Activated CD4-positive, CD25-positive, alpha-beta regulatory T cell (primary cell): ENCODE measurements at places on chromosomes 4 and X.
A peak's percentile ranks its signal among the peaks of the same experiment; 100 is the strongest.

DNA sequence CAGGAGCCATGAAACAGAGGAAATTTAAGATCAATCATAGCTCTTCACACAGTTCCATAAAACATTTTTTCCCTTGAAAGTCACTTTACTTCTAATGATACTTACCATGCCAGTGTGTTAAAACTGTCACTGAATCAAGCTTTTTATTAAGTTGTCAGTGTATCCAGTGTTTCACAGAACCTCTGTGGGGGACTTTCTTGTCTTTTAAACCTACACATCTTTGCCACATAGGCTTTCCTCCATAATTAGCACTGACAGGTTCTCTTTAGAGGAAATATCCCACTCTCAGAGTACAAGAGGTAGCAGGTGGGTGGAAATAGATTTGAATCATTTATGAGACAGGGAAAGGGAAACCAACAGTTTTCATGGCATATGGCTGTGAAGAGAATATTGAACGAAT is 25.8 kb upstream of the DYNLT3 start:
- no peak for DNase-seq

GRCh38 chr4:11824566-11824965 is 395.9 kb upstream of the HS3ST1 start:
- no peak for DNase-seq

DNA sequence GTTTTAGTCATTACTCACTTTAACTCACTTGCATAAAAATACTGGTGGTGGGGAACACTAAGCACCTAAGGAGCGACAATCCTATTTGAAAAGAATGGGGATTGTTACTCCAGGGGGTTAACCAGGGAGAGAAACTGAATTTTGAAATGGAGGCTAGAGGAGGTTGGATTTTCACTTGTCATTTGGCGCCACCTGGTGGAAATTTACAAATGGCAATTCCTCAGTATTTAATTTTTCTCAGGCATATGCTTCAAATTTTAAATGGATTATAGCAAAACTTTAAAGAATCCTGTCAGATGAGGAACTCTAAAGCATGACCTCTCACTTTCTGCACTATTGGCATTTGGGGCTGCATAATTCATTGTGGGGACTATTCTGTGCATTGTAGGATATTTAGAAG is 2.7 kb upstream of the GEMIN8 start:
- peak; percentile 1 for DNase-seq

- DNase-seq, result no peak
These were observed 1049.2 kb upstream of the INTU start for GRCh38 chr4:126583509-126583908.

DNA sequence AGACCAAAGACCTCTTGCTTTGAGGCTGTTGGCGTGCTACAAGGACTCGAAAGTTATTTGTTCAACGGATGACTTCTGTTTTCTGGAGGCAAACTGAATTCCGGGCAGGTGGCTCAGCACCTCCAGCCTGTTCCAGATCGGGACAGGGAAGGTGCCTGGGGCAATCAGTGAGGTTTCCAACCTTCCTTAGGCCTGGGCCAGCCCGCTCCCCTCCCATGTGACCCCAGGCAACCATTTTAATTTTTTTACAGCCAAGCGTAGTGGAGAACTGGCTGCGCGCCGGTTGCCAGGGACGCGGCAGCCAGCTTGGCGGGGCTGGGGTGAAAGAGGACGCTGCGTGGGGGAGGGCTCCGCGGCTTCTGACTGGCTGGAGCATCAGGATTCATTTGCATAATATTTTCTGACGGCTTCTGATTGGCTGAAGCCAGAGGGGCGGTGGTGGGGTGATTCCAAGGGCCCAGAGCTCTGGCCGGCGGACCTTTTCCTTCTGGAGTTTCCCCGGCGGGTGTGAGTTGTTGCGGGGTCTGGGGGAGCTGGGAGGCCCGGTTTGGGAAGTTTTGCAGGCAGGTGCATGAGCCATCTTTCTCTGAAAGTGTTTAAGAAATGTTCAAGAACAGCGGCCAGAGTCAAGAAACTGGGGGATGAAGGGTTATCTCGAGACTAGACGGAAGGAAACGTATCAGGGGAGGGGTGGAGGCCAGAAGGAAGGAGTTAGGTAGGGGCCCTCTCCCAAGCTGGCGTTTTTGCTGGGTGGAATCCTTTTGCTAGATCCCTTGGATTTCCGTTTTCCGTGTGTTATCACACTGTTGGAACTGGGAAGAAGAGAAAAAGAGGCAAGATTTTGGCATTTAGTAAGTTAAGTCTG is at the start of gene MID1IP1:
TSS of gene MID1IP1 (plus strand) at position 479 of the 865 bp plus-strand sequence. CDS start 3,488 bp downstream, outside the sequence.
- DNase-seq, result peak; percentile 11

- no peak for DNase-seq
These were observed 168.8 kb upstream of the FAM47A start for GRCh38 chrX:34300871-34301270.

DNA sequence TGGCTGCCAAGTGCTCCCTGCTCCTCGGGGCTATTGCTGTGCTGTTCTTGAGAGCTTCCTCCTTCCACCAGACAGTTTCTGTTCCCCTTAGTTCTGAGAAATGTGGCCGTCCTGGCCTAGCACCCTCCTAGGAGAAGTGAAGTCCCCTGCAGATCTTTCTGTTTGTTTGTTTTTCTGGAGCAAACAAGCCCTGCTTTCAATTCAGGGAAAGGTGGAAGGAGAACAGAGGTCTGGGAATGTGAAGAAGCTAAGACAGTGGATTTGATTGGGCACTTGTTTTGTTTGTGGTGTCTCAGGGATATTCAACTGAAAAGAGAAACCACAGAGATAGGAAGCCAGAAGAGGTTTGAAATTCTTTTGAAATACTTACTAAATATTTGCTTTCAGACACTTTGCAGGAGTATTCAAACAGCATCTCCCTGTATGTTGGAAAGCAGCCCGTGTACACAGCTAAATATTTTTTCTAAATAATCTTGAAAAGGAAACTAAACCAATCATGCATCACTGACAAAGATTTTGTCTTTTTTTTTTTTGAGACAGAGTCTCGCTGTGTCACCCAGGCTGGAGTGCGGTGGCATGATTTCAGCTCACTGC is 36.5 kb upstream of the PPM1K start:
- DNase-seq, result no peak

DNA sequence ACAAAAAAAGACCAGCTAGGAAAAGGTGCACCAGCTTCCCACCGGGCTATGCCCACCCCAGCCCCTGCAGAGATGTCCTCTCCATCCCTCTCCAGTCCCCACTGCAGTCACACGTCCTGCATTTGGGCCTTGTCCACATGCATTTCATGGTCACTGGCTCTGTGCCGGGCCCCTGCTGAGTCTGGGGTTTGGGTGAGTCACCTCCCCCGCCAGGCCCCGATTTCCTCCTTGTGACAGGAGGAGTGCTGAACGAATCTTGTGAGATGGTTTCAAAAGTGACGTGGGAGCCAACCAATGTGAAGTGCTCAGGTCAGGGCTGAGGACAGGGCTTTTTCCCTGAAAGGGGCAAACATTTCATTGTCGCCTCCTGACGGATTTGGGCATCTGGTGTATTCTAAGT is 7.1 kb downstream of the CPZ start:
- DNase-seq, result no peak

DNA sequence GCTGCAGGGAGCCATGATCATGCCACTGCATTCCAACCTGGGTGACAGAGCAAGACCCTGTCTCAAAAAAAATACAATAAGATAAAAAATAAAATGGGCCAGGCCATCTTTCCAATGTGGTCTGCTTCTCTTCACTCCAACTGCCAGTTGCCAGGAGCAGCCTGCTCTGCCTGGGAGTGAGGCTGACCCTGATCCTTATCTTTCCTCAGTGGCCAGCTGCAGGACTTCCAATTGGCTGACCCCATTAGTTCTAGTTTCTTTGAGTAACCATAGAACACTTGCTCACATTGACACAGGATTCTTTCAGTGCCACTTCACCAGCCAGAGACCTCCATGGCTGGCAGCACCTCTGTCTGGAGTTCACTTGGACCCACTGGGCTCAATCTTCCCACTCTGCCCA is 258.6 kb downstream of the MID1IP1 start:
- DNase-seq, result no peak

- no peak for DNase-seq
These were observed 11.3 kb downstream of the SLC2A9 start for GRCh38 chr4:10009861-10010500.

DNA sequence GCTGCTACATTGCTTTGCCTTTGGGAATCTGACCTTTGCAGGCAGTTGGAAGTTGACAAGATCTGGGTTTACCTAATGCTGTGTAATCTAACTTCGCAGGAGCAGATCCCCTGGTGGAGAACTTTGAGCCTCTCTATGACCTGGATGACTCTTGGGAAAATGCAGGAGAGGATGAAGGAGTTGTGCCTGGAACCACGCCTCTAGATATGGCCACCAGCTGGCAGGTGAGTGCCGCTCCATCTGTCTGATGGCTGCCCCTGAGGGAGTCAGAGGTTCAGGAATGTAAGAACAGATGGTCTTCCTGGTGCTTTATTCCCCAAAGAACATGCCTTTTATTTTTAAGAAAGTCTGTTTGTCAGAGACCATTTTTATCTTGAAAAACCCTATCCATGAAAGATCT is 109.3 kb downstream of the NFKB1 start:
- no peak for DNase-seq

DNA sequence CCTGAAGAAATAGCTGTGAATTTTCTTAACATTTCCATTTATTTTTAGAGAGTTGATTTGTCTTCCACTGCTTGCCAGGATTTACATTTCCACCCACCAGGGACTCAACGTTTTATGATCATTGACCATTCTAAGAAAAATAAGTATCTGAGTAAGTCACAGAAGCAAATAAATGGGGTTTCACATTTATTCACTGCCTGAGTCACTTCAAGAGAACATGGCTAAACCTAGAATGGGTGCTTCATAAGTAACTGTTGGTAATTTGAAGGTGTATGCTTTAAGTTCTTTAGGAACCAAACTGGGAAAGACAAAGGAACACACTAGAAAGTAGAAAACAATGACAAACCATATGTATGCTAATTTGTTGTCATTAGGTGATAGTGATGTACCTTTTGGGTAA is 43.2 kb upstream of the GRIA3 start:
- DNase-seq, result no peak

DNA sequence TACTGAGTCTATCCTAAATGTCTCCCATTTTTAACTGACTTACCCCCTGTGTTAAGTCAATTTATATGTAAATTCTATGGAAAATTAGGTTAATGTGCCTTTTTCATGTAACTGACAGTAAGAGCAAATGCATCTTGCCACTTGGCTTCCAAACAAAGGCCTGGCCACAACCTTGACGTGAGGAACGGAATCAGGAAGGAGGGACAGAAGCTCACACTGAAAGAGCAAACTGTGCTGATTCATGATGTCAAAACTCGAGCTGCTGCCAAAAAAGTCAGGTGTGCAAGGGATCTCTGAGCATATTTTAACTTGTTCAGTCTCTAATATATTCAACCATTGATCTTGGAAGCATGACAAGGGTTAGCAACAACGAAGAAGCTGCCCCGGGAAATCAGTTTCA is 35.8 kb downstream of the GPM6A start:
- DNase-seq, result no peak

DNA sequence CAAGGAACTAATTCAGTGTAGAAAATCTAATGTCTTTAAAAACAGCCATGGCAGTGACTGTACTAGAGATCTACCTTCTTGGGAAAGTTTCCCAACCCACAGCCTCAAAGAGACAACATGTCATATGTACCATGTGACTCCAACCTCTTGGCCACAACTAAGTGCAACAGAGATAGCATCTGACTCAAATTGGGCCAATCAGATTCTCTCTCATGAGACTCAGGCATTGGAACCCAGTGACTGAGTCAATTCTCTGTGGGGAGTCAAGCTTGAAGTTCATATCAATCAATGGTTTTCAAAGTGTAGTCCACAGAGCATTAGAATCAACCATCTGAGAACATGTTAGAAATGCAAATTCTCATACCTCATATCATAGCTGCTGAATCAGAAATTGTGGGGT is 123.3 kb downstream of the MBNL3 start:
- no peak for DNase-seq

DNA sequence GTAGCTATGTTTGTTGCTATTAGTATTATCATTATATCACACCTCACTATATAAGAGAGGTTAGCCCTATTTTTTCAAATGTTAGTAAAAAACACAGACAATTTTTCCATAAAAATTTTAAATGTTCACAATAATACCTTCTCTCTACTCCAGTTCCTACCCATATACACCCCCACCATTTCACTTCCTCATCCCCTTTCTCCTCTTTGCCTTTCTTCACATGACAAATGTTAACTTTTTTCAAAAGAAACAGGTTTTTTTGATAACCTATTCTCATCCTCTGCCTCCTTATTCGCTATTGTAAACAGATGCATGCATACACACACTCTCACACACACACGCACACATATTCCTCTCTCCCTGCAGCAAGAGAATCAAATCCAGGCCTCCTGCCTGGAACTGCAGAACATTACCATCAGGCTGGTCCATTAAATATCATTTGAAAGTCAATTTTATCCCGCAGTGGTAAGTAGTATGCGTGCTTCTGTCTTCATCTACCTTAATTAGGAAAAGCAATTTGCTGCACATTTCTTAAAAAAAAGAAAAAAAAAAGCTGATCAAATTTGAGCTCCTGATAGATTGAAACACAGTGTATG is 55.5 kb downstream of the MID1IP1 start:
- no peak for DNase-seq

- no peak for DNase-seq
These were observed 8.1 kb downstream of the PDHA2 start for GRCh38 chr4:95847908-95848460.

- no peak for DNase-seq
These were observed 622.1 kb downstream of the SPRY1 start for GRCh38 chr4:124018383-124019317.

- DNase-seq, result no peak
These were observed 157.1 kb downstream of the CDS1 start for GRCh38 chr4:84740057-84740456.

GRCh38 chrX:110846071-110846470 is 50.5 kb upstream of the CHRDL1 start:
- no peak for DNase-seq

DNA sequence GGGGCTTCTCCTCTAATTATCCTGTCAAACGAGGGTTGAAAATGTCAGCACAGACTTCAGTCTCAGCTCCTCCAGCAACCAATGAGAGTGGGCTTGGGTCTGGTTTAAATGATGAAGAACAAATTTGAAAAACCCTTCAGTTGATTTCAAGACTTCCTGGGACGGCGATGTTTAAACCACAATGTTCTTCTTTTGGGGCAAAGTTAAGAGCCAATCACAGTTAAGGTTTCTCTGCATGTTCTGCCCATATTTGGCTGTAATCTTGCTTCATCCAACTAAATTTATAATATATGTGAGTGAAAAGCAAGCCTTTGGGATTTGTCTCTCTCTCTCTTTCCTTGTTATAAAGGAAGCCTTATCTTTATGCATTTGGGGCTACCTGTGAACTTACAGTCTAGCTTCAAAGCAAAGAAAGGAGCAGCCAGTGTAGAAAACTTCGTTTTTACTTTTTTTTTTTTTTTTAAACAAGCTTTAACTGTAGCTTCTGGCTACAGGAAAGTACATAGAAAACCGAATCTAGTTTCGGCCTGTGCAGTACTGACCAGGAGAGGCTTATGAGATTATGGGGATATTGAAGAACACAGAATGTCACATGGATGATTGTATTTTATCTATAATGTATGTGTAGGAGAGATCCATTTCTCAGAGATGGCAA is 46.8 kb upstream of the FAM9C start:
- DNase-seq, result no peak

- no peak for DNase-seq
These were observed 822.1 kb upstream of the GALNTL6 start for GRCh38 chr4:170990989-170991589.

- DNase-seq, result no peak
These were observed 152.1 kb downstream of the PALLD start for GRCh38 chr4:168648929-168649328.
